HTR-8/SVneo (cell line): ENCODE measurements at places on chromosomes 2 and 18.

- DNase-seq: no peak
These were observed 18.8 kb downstream of the PSD4 start for GRCh38 chr2:113192459-113193100.

DNA sequence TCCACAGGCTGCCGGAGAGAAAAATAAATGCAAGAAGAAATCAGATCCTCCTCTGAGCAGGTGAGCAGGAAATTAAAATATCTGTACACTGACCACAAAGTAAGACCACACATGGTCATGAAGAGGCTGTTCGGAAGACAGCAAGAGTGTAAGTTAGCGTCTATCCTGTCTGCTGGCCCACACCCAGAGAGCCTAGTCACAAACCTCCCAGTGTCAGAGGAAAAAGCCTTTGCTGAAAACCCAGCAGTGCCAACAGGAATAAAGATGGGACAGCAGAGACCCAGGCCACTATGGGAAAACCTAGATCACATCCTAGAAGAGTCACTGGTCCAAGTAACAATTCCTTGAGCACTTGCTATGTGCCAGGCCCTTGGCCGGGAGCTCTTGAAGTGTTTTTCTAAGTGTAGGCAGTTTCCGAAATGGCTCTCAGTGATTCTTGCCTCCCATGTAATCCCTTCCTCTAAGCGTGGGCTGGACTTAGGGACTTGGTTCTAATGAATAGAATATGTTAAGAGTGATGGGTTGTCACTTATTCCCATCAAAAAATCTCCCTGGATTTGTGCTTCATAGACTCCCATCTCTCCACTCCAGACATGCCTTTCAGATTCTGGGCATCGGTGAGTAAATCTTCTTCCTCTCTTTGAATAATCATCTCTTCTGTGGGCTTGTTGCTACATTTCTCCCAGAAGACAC lies 110.9 kb upstream of the PKDCC start:
- DNase-seq: no peak

DNA sequence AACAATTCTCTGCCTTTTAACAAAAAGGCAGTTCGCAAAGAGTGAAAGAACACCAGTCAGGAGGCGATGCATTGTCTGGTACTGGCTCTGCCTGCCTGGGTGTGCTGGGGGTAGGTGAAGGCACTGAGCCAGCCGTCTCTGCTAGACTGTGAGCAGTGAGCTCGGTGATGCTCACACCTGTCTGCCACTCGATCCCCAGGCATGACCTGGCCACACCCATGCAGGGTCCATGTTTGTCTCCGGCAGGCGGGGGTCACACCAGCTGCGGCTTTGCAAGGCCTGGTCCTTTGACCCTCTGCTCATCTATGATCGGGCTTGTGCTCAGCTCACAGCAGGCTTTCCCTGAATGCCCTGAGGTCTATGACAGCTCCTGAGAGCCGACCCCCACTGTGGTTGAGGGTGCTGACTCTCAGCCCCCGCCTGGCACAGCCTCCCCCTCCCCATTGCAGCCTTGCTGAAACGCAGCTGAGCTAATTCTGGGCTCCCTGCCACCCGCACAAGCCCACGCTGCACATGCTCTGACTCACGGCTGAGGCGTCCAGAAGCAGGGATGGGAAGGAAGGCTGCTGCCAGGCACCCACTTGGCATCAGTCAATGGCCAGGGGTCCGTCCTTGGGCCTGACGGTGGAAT lies 23.7 kb downstream of the CRACDL start:
- peak; percentile 90 for DNase-seq

DNA sequence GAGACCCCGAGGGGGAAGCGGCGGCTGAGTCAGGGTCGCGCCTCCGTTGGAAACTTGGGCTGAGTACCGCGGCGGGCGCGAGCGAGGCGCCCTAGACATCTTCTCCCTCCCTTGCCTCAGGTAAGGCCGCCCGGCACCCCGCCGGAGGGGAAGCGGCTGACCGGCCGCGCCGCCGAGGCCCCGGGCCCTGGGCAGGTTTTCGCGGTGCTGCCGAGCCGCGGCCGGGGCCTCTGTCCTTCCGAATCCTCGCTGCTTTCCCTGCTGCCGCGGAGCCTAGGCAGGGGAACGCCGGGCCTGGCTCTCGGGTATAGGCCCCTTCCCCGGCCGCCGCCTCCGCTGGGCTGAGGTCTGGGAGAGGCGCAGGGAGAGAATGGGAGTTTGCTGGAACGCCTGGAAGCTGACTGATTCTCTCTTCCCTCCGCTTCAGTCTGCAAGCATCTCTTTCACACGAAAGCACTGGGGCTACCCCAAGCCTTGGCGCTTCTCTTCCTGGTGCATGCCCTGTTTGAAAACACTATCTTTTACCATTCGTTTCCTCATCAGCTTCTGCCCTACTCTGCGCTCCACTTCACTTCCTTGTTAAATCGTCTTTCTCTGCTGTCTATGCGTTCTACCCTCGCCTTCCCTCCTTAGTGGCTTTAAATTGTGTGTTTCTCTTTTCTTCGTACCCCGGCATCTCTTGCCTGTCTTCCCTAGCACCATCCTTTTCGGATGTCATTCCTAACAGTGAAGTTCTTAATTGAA lies 652 bp downstream of the PPM1B start:
- DNase-seq: no peak

- no peak for DNase-seq
These were observed 266.3 kb downstream of the MTX2 start for GRCh38 chr2:176535467-176536113.

DNA sequence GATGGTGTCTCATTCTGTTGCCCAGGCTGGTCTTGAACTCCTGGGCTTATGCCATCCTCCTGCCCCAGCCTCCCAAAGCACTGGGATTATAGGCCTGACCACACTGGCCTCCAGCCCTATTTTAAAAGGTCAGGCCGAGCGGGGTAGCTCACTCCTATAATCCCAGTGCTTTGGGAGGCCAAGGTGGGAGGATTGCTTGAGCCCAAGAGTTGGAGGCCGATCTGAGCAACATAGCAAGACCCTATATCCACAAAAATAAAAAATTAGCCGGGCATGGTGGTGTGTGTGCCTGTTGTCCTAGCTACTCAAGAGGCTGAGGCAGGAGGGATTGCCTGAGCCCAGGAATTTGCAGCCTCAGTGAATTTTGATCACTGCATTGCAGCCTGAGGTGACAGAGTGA lies 3.9 kb downstream of the CAB39 start:
- no peak for DNase-seq

DNA sequence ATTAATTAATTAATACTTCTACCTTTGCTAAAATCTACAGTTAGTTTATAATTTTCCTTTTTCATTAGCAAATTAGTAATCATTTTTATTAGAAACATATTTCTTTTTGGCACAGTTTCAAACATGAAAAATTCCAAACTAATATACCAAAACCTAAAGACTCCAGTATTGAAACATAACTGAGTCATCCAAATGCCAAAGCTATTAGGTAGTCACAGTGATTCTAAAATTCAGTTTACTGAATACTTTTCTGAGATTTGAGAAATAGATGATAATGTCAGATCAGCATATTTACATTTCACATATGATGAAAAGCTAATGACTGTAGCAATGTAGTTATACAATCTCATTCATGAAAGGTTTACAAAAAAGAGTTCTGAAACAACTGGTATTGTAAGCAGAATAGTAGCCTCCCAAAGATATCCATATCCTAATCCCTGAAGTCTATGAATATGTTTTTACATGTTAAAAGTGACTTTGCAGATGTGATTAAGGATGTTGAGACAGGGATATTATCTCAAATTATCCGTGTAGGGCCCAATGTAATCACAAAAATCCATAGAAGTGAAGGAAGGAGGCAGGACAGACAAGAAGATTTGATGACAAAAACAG lies 680.2 kb upstream of the CHAC2 start:
- DNase-seq: peak; percentile 35

- no peak for DNase-seq
These were observed 203.9 kb upstream of the ALPP start for GRCh38 chr2:232174662-232175061.

DNA sequence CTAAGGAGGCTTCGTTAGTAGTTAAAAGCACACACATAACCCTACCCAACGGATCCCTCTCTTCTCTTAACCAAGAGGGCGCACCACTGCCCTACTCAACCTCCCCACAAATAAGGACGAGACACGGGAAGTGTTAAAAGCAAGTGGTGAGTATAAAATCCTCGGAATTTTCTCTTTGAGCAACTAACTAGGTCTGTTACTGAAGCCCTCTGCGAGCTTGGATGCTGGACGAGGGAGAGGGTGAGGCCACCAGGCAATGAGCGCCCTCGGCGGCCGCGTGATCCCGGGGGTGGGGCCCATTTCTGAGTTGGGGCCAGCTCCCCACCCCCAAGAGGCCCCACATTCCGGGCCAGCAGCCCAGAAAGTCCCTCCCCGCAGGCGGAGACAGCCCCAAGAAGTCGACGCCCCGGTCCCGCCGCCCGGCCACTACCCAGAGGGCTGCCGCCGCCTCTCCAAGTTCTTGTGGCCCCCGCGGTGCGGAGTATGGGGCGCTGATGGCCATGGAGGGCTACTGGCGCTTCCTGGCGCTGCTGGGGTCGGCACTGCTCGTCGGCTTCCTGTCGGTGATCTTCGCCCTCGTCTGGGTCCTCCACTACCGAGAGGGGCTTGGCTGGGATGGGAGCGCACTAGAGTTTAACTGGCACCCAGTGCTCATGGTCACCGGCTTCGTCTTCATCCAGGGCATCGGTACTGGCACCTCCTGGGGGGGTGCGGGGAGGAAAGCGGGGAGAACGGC lies at the start of gene CYBRD1:
Gene CYBRD1, plus strand, starts transcription at position 423 of the 736 bp plus-strand sequence. Its CDS starts 72 bp downstream, at position 495.
- DNase-seq: peak; percentile 61

DNA sequence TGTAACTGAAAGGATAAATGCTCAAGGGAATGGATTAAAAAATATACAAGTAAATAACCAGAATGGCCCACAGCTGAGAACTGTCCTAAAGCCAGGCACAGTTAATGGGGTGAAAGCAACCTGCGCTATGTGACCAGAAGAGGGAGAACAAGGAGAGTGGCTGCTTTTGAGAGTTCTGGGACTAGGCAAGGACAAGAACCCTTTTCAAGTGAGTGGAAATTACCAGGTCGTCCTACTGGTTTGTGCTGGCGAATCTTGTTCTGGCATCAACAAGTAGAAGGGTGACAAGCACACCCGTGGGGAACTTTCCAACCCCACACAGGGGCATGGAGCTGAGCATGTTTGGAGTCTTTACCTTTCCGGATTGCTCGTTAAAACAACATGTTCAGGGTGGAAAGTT lies 82.8 kb downstream of the TMEM17 start:
- DNase-seq: no peak

GRCh38 chr2:172953970-172954852 lies 121.4 kb upstream of the MAP3K20 start:
- DNase-seq: no peak

GRCh38 chr2:41859615-41860514 lies 188.0 kb upstream of the PKDCC start:
- DNase-seq: no peak

- no peak for DNase-seq
These were observed 800 bp downstream of the IL1RL2 start for GRCh38 chr2:102187496-102188150.

DNA sequence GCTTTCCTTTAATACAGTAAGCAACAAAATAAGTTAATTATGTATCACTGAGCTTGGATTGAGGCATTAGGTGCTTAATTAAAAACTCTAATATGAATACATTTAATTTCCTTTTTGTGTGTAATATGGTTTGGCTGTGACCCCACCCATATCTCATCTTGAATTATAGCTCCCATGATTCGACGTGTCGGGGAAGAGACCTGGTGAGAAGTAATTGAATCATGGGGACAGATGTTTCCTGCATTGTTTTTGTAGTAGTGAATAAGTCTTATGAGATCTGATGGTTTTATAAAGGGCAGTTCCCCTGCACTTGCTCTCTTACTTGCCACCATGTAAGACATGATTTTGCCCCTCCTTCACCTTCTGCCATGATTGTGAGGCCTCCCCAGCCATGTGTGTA lies 325.4 kb upstream of the CDH7 start:
- no peak for DNase-seq

DNA sequence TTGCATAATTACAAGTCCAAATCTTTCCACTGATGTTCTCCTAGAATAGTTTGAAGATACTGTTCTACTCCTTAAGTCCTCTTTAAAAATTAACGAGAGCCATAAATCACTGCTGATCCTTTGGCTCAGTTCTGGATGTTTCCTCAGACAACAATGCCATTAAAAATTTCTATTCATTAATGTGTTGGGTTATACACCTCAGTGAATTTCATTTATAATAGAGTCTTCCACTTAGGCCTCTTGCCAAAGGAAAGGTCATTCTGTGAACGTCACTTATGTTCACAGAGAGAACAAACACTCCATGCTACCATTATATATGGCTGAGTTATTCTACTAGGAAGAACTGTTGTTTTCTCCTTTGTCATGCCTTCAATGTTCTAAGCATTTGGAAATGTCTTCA lies 1472.3 kb upstream of the CELF4 start:
- no peak for DNase-seq
